ENCODE measurements at places on chromosomes 7 and 10. TPM values are rescaled to one million over a fixed set of nuclear protein-coding genes. Genes with fewer than 3 reads are reported as not detected.

CAV1 gene
- 1,552 TPM for total RNA-seq

FERD3L gene
- not detected for total RNA-seq

PLEKHA1 gene
- total RNA-seq = 36.2 TPM

PPP1R17 gene
- total RNA-seq = not detected

GIMAP8 gene
- total RNA-seq = 104 TPM

TMEM213 gene
- not detected for total RNA-seq

EN2 gene
- not detected for total RNA-seq

DLX6 gene
- total RNA-seq = not detected

NAT16 gene
- not detected for total RNA-seq

MRC1 gene
- 2.4 TPM for total RNA-seq

SPDYE2 gene
- total RNA-seq = not detected

NRCAM gene
- total RNA-seq = 87.2 TPM

NPC1L1 gene
- not detected for total RNA-seq

HOXA3 gene
- total RNA-seq = 0.66 TPM

TMEM140 gene
- 13.4 TPM for total RNA-seq

DDX21 gene
- 176 TPM for total RNA-seq

FHIP2A gene
- total RNA-seq = 19.0 TPM

UBTD1 gene
- 58.4 TPM for total RNA-seq

FEZF1 gene
- total RNA-seq = not detected

FXYD4 gene
- not detected for total RNA-seq

MAGI2 gene
- total RNA-seq = 2.7 TPM

SLC39A12 gene
- total RNA-seq = not detected

CYP3A4 gene
- not detected for total RNA-seq

ACADSB gene
- total RNA-seq = 4.5 TPM

EVX1 gene
- not detected for total RNA-seq

KCNH2 gene
- total RNA-seq = 0.07 TPM

CPEB3 gene
- total RNA-seq = 0.92 TPM

NME8 gene
- not detected for total RNA-seq

IRF5 gene
- 0.18 TPM for total RNA-seq

SPAG6 gene
- total RNA-seq = not detected

TNS3 gene
- 15.8 TPM for total RNA-seq

CPVL gene
- total RNA-seq = not detected

CPED1 gene
- 1.5 TPM for total RNA-seq

SPDYE2B gene
- not detected for total RNA-seq

CUZD1 gene
- 0.99 TPM for total RNA-seq

CPN1 gene
- not detected for total RNA-seq

CUBN gene
- total RNA-seq = 2.0 TPM

Data from pulmonary artery endothelial cell (primary cell).